IPS DF 6.9 (cell line): ENCODE measurements at places on chromosomes 7 and 10.

DNA sequence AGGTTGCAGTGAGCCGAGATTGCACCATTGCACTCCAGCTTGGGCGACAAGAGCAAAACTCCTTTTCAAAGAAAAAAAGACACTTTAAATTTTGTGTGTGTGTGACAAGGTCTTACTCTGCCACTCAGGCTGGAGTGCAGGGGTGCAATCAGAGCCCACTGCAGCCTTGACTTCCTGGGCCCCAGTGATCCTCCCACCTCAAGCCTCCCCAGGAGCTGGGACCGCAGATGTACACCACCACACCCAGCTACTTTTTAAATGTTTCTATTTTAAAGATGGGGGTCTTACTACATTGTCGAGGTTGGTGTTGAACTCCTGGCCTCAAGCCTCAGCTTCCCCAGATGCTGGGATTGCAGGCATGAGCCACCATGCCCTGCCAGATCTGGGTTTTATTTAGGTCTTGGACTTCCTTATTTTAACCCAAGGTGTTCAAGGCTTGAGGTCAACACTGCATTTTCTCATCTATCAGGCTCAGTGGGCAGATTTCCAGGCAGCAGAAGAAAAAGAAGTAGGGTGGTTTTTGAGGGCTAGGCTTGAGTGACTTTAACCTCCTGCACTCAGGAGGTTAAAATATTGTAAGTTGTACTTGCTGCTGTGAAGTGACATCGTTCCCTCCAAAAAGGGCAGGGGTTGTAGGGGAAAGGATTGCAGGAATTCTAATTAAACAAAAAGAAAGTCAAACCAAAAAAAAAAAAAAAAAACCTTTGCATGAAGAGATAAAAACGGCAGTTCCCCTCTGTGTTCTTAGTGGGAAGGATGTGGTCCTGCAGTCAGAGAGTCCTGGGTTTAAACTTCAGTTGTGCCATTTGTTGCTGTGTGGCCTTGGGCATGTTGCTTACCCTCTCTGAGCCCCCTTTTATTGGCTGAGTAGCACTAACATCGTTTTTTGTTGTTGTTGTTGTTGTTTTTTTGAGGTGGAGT, 71.5 kb downstream of the CARD11 start:
- no peak for DNase-seq

GRCh38 chr10:72243822-72244437, 27.9 kb upstream of the ASCC1 start:
- DNase-seq = no peak

- no peak for DNase-seq
Observed at GRCh38 chr7:34281260-34281659, 375.9 kb downstream of the BMPER start.

DNA sequence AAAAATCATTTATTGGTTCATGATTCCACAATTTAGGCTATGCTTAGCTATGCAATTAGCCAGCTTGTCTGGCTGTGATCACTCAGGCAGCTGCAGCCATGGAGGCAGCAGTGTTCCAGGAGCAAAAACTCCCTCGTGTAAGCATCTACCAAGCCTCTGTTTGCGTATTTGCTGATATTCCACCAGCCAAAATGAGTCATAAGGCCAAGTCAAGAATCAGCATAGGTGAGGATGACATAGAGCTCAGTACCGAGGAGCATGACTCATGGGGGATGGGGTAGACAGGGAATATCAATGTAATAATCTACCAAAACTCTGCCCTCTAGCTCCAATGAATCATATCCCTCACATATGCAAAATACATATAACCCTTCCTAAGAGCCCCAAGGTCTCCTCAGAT, 63.3 kb downstream of the IMMP2L start:
- no peak for DNase-seq

DNA sequence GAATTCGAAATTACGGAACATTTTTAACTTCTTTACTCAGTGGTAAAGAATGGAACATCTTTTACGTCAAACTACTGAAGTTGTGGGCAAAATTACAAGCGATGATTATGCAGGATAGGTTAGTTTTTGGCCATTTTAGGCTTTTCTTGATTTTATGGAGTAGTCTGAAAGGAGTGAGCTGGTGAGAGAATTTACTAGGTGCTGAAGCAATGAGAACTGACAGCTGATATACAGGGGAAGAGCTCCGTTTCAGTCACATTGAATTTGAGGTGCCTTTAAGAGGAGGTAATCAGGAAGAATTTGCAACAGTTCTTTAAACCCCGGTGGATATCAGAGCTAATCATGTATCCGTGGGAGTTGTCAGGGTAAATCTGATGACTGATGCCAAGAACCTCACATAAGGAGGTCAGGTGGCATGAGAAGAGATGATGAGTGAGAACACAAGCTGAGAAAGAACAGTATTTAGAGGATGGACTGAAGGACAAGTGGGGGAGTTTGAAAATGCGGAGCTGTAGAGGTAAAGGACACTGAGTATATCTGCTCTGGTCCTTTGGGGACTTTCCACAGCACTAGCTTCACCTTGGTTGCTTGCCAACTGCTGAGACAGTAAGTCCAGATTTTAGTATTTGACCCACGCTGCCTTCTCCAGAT, 104.3 kb downstream of the AHR start:
- DNase-seq = no peak

- no peak for DNase-seq
Observed at GRCh38 chr7:11252011-11252607, 278.4 kb downstream of the PHF14 start.

DNA sequence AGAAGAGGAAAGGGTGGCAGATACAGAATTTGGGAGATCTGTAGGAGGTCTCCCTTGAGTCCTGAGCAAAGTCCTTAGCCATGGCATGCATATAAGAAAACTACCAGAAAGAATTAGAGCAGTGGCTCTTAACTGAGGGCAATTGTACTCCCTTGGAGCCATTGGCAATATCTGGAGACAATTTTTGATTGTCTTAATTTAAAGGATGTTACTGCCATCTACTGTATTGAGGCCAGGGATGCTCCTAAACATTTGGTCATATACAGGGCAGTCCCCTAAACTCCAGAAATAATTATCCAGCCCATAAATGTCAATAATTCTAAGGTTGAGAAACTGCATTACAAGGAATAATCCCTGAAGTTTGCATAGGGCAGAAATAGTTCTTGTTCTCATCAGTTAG, 136.4 kb upstream of the ODAD2 start:
- no peak for DNase-seq

- no peak for DNase-seq
Observed at GRCh38 chr7:25802473-25802872, 349.5 kb upstream of the NFE2L3 start.

DNA sequence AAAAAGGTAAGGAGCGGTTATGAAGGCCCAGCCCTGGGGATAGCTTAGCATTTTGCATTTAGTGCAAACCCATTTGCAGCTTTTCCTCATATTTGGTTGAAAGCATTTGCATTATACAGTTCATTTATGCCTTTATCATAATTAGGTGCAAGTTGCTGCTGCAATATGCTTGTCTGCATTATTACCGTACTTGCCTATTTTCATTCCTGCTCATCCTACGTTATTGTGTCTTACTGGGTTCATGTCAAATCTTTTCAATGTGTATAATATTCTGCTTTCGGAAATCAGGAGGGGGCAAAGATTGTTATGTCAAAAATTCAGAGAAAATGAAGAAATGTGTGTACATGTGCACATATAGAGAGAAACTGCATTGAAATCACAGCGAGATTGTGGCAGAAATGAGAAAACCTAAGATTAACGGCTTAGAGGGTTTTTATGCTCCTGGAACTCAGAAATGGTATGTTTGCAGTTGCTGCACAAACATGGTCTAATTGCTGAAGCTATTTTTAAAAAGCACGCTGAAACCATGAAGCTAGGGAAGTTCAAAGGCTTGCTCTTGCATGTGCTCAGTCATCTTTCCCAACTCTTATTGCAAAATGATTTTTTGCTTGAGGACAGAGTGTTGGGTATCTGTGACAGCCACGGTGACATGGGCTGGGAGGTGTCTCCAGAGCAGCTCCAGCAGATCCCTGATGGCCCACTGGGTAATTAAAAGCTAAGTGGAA, 613.2 kb downstream of the SDK1 start:
- DNase-seq = no peak

DNA sequence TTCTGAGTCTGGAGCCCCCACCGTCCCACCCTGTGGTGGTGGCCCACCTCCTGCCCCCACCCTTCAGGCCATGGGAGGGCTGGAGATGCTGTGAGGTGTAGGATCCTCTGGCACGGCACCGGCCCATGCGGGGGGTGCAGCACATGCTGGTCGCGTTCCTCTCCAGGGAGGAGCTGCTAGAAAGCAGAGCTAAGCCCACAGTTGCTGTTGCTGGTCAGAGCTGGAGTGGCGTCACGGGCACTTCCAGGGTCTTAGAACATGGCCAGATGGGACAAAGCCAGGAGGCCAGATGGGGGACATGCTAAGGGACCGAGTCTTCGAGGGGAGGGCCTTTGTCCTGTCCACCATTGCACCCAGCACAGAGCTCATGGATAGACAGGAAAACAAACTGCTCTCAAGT, 21.6 kb downstream of the AGAP3 start:
- no peak for DNase-seq

DNA sequence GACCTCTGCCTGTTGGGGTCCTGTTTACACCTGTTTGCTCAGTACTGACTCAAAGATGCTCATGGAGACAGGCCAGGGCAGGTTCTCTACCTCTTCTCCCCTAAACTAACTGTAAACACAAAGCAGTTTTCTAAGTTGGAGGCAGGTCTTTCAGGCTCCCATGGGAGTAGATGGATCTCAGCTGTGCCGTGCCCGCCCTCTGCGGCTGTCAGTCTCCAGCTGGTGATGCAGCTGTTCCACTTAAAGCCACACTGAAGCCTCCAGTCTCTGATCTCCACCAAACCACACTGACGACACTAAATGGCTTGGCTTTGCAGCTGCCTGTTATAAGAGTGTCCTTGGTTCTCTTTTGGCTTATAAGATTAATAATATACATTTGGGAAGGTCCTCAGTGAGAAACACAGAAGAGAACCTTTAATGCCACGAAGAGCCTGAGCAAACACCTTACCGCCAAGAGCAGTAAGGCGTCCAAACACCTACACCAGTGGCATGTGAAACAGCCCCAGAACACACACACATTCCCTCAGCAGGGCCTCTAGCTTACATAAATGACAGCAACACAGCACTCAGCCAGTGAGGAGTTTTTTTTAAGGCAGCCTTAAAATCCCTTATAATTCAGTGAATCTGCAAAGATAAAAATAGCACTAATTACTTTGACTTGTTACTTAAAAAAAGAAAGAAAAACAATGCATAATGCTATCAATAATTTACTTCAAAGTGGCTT, 60.4 kb upstream of the KCNIP2 start:
- no peak for DNase-seq

- no peak for DNase-seq
Observed at GRCh38 chr10:83995738-83996331, 143.5 kb upstream of the GHITM start.

- DNase-seq = no peak
Observed at GRCh38 chr10:101612872-101613271, 24.8 kb downstream of the DPCD start.

DNA sequence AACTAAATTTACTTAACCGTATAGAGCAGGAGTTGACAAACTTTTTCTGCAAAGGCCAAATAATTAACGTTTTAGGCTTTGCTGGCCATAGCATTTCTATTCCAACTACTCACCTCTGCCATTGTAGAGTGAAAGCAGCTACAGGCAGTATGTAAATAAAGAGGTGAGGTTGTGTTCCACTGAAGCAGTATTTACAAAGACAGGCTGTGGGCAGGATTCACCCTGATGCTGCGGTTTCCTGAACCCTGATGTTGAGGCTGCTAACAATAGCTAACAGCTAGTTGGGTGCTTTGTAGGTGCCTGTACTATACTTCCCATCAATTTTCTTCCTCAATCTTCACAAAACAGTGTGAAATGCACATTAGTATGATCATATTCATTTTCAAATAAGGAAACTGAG, 47.0 kb upstream of the LAMB1 start:
- DNase-seq = no peak

- DNase-seq = no peak
Observed at GRCh38 chr10:35210961-35211360, 84.3 kb downstream of the CREM start.

DNA sequence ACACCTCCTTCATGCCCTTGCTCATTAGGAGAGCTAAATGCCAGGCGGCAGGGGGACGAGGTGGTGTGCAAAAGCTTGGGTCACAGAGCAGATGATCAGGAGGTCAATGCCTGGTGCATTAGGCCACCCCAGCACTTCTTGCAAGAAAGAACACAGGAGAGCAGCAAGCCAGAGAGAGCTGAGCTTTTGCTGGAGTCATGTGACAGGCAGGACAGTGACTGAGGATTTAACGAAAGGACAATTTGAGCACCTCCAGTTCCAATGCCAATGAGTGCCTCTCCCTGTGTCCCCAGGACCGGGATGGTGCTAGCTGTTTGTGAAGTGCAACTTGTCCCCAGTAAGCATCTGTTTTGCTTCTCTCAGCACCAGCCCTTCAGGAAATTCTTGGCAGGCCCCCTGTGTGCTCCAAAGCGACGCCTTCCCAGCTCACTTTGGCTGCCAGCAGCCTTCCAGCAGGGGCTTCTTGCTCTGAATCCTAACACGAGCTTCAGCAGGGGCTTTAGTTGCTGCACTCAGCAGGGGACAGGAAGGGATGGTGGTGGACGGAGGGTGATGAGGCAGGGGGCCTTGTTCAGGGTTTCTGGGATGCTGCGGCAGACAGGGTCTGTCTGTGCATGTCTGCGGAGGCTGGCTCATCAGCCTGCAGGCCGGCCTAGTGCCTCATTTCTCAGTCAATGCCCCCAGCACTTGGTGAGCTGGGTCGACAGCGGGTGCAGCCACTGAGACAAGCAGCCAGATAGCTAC, 368.1 kb downstream of the RPS24 start:
- no peak for DNase-seq

DNA sequence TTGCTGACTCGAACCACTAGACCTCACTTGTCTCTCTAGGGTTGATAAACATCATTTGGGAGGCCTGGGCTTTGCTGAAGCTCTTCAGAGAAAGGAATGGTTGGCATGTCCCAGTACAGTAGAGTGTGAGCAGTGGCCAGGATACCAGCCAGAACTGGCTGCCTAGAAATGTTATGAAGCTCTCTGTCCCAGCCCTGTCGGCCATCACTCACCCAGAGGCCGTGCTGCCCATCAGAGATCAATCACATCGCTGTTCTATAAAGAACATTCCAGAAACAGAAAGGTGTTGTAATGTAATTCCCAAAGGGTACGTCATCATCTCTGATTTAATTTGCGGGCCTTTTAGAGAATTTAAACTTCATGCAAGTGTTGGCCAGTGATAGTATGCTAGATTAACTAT, 111.5 kb downstream of the PRPF18 start:
- DNase-seq = no peak
